ENCODE measurements at places on chromosomes 1 and 21. TPM values are rescaled to one million over a fixed set of nuclear protein-coding genes. Genes with fewer than 3 reads are reported as not detected.

AADACL3 gene
- not detected for polyA plus RNA-seq

COL24A1 gene
- polyA plus RNA-seq, result not detected

- no peak for DNase-seq
These were observed 19.7 kb downstream of the COG2 start for GRCh38 chr1:230661976-230662375.

- DNase-seq, result no peak
These were observed 217.5 kb downstream of the CAMTA1 start for GRCh38 chr1:7002728-7003127.

- no peak for DNase-seq
These were observed 119.7 kb upstream of the ZRANB2 start for GRCh38 chr1:71200503-71200902.

- no peak for DNase-seq
These were observed 16.6 kb upstream of the ZRANB2 start for GRCh38 chr1:71097428-71097827.

GRCh38 chr1:44947774-44948311, 38.6 kb downstream of the EIF2B3 start:
- DNase-seq, result no peak

GRCh38 chr1:98121646-98122045, 200.8 kb upstream of the DPYD start:
- no peak for DNase-seq

DNA sequence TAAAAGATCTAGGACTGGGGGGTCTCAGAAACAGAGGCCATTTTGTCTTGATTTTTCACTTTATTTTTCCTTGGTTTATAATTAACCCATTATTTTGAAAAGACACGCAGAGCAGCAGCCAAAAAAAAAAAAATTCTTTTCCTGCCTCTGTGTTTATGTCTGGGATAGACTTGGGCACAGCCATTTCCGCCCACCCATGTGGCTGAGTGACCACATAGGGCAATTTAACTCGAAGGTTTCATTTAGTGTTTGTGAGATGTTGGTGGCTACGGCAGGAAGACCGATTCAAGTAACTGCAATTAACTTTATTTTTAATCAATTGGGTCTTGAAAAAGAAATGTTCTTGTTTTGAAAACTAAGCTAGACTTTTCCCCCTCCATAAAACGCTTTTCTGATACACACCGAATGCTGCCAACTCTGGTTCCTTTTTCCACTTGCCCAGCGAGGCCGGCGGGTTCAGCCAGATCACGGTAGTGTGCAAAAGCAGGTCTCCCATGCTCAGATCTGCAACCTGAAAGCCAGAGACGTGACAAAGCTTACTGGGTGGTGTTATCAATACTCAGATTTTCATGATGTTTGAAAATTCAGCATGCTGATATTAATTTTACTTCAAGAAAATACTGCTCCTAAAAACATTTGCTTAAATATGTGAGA, 97.4 kb upstream of the KRTAP19-8 start:
- no peak for DNase-seq

GRCh38 chr1:47175227-47175934, 14.5 kb downstream of the PDZK1IP1 start:
- DNase-seq, result peak; percentile 72

- no peak for DNase-seq
These were observed 88.2 kb upstream of the OLFM3 start for GRCh38 chr1:102084771-102085535.
